AG10803 (cell line): ENCODE measurements at places on chromosomes 11 and 22.

- DNase-seq, result no peak
Observed at GRCh38 chr11:105821372-105821771, 200.7 kb downstream of the MSANTD4 start.

DNA sequence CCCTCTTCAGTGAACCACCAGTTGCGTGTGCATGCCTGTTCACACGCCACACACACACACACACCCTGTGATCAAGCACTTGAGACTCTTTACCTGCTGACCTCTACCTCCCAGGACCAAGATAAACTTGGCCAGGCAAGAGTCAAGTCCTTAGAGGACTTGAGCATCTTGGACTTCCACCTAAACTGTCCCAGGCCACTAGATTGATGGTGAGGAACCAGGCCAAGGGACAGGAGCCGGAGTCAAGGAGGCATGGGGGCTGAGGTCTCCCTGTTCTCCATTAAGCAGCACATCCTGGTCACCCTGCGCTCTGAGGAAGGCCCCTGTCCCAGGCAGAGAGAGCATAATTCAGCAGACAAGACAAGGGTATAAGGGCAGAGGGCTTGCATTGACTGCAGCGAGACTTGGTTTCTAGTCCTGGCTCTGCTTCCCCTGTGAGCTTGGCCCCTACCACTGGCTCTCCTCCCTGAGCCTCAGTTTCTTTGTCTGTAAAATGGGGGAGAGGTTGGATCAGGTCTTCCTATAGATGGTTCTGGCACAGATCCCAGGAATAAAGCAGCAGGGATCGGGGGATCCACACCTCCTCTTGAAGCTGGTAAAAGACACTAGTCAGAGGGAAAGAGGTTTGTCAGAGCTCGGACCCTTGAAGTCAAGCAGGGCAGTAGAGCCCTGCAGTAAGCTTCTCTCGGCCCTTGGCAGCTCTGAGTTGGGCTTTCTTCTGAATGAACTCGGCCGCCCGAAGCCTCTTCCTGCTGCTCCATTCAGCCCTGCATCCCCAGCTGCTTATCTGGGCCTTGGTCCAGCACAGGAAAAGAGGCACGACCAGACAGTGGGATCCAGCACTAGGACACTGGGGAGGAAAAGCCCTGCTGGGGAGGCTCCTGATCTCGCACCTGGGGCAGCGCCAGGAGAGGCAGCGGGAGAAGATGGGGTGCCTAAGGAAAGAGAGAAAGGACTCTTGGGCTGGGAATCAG lies 2.0 kb downstream of the CREB3L1 start:
- peak; percentile 76 for DNase-seq

DNA sequence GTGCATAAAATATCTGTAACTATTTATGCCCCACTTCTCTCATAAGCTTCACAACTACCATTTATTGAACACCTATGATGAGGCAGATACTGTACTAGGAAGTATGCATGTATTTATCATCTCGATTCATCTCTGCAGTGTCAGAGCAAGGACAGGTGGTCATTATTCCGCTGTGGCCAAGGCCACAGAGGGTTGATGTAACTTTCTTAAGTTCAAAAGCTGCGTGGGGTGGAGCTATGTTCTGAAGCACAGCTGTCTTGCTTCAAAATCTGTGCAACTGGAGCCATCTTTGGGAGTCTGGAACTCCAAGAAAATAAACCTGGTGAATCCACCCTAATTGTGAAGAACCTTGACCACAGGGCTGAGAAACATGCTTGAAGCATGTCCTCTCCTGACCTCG lies 60.2 kb upstream of the HMGXB4 start:
- no peak for DNase-seq

- DNase-seq, result peak; percentile 37
Observed at GRCh38 chr22:40741116-40741515, 61.8 kb downstream of the MCHR1 start.

DNA sequence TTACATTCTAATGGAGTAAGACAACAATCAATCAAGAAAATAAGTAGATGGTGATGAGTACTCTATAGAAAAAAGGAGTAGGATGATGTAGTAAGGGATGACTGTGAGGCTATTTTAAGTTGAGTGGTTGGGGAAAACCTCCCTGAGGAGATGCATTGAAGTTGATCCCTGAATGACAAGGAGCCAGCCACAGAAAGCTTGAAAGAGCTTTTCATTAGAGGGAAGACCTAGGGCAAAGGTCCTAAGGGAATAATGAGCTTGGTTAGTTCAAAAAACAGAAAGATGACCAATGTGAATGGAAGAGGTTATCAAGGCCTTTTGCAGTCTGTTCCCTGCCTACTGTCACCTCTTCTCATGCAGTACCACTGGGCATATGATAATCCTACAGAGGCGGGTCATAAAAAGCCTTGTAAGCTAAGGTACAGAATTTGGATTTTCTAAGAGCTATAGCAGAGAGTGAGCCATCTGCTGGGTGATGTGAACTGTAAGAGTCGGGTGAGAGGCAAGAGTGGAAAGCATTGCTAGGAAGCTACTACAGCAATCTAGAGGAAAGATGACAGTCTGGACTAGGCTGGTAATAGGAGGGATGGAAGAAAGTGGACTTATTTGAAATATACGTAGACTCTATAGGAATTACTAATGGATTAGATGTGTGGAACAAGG lies 3.1 kb downstream of the PPP2R1B start:
- DNase-seq, result no peak

GRCh38 chr22:36208162-36208765 lies 6.7 kb upstream of the APOL4 start:
- no peak for DNase-seq
